ENCODE measurements at places on chromosomes 5 and 9. TPM values are rescaled to one million over a fixed set of nuclear protein-coding genes. Genes with fewer than 3 reads are reported as not detected.

Gene DRD1
- 0.07 TPM for total RNA-seq

Gene DBH
- not detected for total RNA-seq

Gene CBY3
- total RNA-seq: not detected

Gene EMB
- 7.2 TPM for total RNA-seq

Gene MZB1
- total RNA-seq: 0.20 TPM

Gene PROB1
- total RNA-seq: 0.12 TPM

Gene ZNF608
- total RNA-seq: 0.99 TPM

Gene NEUROG1
- not detected for total RNA-seq

Gene CCIN
- not detected for total RNA-seq

Gene TSSK1B
- not detected for total RNA-seq

Gene GADD45G
- total RNA-seq: 0.52 TPM

Gene PCDHA1
- total RNA-seq: 0.08 TPM

Gene SPATA31A3
- total RNA-seq: not detected

Gene ST8SIA4
- 0.45 TPM for total RNA-seq

Gene FYB1
- 9.9 TPM for total RNA-seq

Data from A549 treated with dexamethasone at 1 μM for 4 hours (cell line).